Thymus (tissue), 14 donors: ENCODE measurements at places on chromosomes 3 and 15.

DNA sequence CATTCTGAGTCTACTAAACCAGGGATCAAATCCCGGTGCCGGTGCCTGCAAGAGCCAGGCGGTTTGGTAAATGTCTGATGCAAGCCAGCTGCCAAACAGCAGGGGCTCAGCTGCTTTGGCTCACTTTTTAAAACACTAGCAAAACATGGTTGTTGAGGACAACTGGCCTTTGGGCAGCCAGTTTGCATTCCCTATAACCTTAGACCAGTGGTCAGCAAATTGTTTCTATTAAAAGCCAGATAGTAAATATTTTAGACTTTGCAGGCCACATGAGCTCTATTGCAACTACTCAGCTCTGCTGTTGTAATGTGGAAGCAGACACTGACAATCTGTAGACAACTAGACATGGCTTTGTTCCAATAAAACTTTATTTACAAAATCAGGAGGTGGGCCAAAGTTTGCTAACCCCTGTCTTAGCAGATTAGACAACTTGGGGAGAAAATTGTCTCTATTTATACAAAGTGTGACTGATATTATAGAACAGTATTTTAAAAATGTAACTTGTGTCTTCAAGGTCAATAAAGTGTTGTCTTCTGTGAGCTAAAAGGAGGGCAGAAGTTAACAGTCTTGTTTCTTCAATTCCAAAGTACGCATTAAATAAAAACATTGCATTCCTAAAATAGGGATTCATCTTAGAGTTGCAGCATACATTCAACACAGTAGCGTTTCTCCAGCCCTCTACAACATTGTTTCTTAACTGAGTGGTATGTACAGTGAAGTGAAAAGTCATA is 67.6 kb downstream of the SSUH2 start:
- no peak for DNase-seq

DNA sequence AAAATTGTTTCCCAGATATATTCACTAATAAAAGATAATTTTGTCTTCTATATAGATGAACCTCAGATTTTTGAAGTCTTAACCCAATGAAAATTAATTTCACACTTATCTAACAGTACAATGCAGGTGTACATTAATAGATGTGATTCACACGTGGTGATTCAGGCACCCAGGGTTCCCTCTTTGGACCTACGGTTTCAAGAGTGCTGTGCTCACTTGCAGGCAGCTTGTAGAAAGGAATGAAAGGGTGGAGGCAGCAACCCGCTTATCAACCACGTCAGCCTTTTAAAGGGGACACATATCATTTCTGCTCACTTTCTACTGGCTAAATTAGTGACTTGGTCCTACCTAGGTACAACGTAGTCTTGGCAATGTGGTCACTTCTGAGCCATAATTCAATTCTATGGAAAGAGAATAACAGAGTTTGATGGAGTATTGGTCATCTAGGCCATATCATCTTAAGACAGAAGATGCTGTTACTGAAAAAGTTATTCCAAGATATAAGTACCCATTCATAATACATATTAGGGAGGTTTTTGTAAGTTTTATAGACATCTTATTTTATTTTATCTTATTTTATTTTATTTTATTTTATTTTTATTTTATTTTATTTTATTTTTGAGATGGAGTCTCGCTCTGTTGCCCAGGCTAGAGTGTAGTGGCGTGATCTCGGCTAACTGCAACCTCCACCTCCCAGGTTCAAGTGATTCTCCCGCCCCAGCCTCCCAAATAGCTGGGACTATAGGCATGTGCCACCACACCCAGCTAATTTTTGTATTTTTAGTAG is 37.9 kb downstream of the ACP3 start:
- no peak for DNase-seq

GRCh38 chr15:51380999-51381806 is 39.7 kb downstream of the GLDN start:
- DNase-seq, result peak; percentile 13

DNA sequence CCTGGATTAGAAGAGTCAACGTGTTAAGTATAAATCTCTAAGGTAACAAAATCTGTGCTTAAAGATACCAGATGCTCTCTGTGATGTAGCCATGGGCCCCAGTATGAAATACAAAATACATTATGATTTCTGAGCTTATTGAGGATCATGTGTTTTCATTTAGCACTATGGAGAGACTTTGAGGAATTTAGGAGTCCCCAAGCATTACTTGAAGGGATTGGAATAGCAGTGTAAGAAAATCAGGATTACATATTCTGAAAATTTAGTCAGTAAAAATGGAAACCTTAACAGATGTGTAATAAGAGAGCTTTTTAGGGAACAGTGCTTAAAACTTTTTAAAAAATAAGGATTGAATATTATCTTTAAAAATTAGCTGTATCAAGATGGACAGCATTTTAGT is 35.5 kb downstream of the ECT2 start:
- DNase-seq, result no peak

- peak; percentile 50 for DNase-seq
Observed at GRCh38 chr15:72229076-72229946, 1.7 kb downstream of the PKM start.

GRCh38 chr3:45881078-45882022 is 5.0 kb upstream of the CCR9 start:
- no peak for DNase-seq

DNA sequence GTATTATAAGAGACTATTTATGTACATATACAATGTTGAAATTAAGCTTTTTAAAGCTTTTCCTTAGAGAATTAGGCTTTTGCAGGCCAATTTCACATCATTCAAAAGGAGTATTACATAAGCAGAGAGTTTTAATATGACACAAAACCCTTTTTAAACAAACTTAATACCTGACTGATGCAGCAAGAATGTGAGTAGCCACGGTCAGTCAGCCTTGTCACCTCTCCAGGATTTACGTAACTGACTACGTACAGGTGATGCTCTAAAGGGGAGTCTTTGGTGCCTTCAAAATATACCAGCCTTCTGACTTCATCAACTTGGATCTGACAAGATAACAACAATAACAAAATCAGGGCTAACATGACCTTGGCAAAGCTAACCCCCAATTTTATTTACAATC is 44.2 kb upstream of the IGDCC4 start:
- no peak for DNase-seq

GRCh38 chr3:45858809-45859543 is 17.1 kb upstream of the LZTFL1 start:
- no peak for DNase-seq

- no peak for DNase-seq
Observed at GRCh38 chr3:160678292-160678842, 1.4 kb downstream of the ARL14 start.

- peak; percentile 15 for DNase-seq
Observed at GRCh38 chr3:114231616-114232015, 5.8 kb downstream of the ZNF80 start.

- no peak for DNase-seq
Observed at GRCh38 chr15:64754663-64755426, 20.5 kb downstream of the RBPMS2 start.

GRCh38 chr3:25781758-25782594 is 1.3 kb downstream of the NGLY1 start:
- DNase-seq, result no peak

- no peak for DNase-seq
Observed at GRCh38 chr15:74613089-74613952, 2.3 kb upstream of the CLK3 start.

DNA sequence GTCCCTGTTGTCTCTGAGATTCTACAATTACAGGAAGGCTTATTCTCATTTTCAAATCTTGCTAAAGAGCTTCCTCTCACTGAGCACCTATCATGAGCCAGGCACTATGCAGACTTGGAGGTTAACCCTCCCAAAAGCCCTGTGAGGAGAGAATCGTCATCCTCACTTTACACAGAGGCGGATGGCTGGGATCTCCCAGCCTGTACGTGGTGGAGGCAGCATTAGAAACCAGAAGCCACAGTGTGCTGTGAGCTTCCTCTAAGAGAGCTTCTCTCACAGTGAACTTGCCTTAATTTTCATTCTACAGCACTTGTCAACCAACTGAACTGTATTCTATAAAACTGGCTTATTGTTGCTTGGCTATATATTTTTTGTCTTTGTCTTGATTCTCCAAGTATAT is 6.1 kb upstream of the DGKG start:
- no peak for DNase-seq

DNA sequence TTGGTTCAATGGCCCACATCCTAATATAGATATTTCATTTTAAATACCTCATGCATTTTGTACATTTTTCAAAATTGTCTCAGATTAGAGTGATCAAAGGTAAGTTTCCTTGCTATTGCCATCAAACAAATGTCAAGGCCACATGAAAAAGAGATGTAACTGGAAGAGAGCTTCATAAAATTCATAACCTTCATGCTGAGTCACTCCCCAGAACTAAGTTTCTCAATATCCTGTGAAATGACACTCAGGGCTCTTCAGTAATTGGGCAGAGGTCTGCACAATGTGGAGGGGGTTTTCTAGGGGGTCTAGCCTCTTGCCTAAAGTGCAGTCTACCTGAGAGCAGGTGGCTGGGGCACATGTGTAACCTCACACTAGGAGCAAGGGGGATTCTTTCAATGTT is 152.2 kb upstream of the SLC2A2 start:
- no peak for DNase-seq

DNA sequence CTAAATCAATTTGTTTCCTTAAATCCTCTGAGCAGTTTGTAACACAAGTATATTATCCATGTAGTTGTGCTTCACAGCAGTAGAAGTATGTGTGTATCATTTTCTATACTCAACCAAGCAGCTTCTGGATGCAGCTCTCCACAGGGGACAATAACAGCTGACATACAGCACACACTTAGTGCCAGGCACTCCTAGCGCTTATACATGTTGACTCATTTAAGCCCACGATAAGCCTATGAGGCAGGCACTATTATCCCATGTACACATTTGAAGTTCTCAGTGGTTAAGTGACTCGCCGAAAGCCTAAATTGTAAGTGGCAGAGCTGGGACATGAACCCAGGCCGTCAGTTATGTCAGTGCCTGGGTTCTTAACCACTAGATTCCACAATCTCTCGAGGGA is 20.3 kb upstream of the LPP start:
- DNase-seq, result no peak

DNA sequence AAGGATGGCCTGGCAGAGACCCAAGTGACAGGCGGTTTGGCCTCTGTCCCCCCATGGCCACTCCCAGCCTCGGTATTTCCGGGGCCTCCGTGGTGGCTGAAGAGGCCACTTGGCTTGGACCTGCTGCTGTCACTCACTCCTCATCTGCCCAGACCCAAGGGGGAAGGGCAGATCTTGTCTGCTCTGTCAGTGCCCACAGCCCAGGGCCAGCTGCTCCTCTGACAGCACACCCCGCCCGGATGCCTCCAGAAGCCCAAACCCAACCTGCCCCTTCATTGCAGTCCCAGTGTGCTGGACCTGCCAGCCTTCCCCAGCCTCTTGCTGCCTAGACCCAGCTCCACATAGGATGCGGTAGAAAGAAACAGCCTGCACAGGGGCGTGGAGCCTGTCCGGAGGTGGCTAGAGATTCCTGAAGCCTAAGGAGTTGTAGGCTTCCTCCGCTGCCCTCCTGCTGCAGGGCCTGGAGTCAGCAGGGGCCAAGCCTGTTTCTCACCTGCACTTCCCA is 52.0 kb downstream of the MAGEF1 start:
- DNase-seq, result no peak

DNA sequence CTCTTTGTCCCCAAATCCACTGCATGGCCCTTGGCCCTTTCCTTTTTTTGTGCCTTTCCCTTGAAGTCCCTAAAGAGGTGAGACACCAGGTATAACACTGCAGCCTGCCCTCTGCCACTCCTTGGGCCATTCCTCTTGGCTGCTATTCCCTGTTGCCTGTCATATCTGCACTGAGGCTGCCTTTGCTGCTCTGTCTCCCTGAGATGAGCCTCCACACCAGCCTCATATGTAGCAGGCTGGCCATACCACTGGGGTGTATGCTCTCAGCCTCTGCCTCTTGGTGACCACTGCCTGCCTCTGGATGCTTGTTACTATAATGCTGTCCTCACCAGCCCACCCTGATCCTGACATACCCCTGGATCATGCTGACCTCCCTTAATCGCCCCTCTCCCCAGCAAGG is 252.0 kb downstream of the CLSTN2 start:
- no peak for DNase-seq

DNA sequence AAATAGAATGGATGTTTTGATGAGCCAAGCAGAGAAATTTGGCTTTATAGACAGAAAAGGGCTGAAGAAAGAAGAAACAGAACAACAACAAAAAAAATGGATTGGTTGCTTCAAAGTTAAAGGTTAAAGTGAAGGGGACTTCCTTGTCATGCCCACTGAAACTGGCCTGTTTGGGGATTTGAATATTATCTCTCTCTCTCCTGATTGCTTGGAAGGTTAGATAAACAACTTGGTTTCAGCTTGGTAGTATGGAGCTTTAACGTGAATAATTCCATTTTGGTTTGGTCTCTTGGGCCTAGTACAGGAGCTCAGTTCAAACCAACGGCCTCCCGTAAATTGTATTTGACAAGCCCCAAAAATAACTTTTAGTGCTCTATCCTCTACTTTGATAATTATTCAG is 70.8 kb upstream of the MBNL1 start:
- no peak for DNase-seq

GRCh38 chr15:91186904-91187656 is 87.0 kb downstream of the SV2B start:
- peak; percentile 2 for DNase-seq

- DNase-seq, result no peak
Observed at GRCh38 chr15:60526127-60526616, 47.2 kb upstream of the ICE2 start.

DNA sequence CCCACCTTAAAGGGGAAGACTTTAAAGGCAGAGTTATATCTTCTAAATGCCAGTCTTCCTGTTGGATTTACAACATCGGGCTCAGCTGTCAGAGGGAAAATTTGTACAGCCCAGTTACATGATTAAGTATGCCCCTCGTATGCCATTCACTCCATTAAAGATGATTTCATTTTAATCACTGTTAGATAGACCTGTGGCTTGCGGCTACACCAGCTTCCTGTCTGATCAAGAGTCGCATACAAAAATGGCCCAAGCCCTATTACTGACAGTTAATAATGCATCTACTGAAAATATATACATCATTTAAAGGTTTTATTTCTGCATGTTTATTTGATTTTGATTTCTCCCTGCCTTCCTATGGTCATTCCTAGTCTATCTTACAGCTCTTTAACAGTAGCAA is 7.1 kb downstream of the EIF4E3 start:
- no peak for DNase-seq

DNA sequence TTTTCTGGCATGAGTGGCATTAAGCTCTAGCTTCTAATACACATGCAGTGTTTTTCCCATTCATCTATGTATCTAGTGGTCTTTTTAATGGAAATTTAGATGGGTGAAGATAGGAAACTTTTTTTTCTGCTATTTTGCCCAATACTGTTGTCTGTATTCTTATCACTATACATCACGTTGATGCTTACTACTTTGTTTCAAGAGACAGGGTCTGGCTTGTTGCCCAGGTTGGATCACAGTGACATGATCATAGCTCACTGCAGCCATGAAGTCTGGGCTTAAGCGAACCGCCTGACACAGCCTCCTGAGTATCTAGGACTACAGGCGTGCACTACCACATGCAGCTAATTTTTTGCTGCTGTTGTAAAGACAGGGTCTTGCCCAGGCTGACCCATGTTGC is 84.6 kb downstream of the PEAK1 start:
- no peak for DNase-seq
